ENCODE measurements at places on chromosomes 3 and 15.

DNA sequence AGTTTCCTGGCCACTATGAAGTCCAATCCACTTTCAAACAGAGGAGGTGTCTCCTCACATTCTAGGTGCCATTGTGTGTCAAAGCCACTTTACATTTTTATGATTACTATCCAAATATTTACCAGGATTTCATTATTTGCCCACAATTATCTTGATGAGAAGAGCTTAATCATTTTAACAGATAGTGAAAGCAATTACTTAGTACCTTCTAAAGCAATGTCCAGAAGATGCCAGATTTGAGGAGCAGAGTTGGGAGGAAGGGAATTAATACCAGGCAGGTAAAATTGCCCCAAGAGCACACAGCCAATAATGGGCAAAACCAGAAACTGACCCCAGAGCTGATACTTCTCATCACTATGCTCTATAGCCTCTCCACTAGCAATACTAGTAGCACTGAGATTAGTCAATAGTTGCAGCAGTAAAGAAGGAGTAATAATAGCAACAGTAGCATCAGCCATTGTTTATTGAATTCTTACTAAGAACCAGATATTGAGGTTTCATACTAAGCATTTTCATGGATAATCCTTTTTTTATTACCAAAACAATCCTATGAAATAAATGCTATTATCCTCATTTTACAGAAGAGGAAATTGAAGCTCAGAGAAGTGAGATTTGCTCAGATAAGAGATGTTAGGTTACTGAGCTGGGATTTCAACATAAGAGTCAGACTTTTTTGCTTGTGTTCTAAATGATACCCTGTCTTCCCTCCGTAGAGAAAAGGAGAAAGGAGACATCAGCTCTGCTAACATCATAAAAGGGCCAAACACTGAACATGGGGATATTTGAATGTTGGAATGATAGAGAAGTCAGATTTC, 509.3 kb upstream of the CFAP20DC start:
- no peak for DNase-seq

DNA sequence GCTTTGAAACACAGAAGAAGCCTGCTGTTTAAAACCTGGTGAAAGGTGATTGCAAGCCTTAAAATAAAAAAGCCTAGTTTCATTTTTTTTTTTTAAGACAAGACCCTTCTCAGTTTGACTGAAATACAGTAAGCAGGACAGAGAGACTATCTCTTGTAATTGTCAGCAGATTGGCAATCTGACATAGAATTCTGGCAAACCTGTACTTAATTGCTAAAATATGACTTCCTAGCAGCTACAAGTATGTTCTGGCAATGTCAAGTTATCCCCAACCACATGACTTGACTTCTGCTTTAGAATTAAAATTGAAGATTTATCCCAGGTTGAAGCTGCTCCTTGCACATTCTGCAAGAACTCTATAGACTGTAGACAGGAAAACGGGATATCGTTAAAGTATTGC, 232.8 kb upstream of the NR2F2 start:
- DNase-seq = no peak

DNA sequence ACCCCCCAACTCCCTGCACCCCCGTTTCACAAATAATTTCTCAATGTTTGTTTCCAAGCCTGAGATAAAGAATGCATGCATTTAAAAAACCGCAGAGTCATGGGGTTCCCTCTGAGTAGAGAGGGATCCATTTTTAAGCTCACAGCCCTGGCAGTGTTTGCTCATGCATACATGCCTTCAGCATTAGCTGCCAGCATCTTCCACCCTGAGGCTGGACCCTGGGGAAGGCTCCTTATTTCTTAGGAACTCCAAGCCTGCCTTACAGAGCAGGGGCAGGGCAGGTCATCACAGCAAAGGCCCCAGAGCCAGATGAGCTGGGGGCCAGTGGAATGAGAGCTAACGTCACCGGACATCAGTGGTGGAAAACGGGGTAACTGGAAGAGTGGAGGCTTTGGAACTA, 31.3 kb downstream of the TLE3 start:
- DNase-seq = no peak

DNA sequence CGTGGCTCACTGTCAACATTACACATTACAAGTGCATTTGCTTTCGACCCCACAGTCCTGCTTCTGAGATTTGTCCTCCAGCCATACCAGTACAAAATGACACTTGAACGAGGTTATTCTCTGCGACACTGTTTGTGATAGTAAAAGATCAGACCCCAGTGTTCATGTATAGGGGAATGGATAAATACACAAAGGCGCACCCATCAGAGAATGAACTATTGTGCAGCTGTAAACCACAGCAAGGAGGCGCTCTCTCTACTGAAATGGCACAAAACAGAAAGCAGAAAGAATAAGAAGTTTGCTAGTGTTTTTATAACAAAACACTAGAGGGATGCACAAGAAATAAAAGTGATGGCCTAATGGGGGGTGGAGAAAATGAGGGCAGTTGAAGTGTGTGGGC, 4.9 kb upstream of the CHSY1 start:
- DNase-seq = no peak

- no peak for DNase-seq
These were observed 73.6 kb upstream of the MDFIC2 start for GRCh38 chr3:70386043-70386442.

DNA sequence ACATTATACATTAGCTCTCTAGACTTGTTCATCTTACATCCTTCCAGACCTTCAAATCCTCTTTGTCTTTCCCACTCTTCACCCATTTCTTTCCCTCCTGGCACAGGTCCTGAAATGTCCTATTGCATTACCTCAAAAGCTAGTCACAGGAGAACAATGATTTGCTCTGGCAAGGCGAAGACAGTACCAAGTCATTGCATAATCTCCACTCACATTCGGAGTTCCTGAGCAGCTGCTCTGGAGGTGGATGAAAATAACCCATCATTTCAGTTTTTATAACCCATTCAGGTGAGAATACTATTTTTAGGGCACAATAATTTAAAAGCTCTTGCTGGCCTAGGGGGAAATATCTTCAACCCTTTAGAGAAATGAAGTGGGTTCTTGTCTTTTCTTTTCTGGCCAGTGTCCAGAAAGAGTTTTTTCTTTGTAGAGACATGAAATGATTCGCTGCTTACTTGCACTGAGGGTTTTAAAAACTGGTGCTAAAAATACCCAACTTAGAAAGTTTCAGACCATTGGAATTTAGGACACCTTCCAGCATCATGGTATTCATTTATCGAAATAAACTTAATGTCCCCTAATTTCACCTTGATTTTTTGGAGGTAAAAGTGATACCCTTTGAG, 23.4 kb upstream of the DYNC1LI1 start:
- DNase-seq = no peak

DNA sequence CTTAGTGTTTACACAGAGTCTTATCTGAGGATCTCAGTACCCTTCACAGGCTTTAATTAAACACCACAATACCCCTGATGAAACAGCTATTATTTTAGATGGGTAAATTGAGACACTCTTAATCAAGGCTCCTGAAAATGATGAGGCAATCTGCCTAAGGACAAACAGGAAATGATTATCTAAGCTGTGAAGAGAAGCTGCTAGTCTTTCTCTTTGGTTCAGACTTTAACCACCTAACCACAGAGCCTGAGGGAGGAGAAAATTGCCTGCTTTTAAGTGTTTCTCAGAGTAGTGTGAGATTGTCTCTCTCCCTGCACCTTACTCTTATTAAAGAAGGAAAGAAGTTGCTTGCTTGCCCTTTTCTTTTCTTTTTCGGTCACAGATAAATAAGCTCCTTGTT, 364.3 kb upstream of the ADAMTS9 start:
- no peak for DNase-seq

- DNase-seq = no peak
These were observed 57.6 kb upstream of the AZI2 start for GRCh38 chr3:28406241-28406640.

- DNase-seq = no peak
These were observed 1.3 kb upstream of the CPA3 start for GRCh38 chr3:148863814-148864213.

- no peak for DNase-seq
These were observed 12.2 kb downstream of the ZIC1 start for GRCh38 chr3:147421184-147421912.

DNA sequence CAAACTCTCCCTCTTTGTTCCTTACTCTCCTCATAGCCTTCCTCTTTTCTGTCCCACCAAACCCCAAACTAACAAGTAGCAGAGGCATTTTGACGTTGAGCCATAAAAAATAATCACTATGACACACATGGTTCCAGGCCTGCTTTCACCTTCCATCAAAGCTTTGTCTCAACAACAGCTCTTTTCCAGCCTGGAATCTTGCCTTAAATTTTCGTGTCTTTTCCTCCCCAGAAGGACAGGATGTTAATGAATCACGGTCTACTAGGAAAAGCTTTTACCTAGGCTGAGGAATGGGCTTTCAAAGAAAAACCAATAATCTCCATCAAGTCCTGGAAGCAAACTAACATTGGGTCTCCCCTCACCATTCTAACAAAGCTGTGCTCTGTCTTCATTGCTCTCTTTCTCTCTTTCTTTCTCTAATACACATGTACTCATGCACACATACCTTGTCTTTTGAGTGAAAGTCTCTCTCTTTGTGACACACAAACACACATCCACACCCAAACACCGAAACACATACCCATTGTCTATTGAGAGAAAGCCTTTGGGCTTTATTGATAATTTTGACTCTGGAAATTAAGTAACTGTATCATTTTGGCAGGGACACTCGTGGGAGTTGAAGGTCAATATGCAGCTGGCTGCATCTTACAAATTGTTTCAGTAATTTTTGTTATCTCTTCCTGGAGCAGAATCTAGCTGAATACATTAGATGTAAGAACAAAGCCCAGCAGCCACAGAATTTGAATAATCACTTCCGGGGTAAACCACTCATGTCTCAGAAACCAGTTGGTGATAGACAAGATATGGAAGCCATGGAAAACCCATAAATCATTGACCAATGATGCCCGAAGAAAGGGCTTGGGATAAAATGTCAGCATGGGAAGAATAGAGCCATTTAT, 107.4 kb upstream of the SLC4A7 start:
- no peak for DNase-seq

- DNase-seq = no peak
These were observed 412.0 kb downstream of the CNTN4 start for GRCh38 chr3:2510591-2511145.

DNA sequence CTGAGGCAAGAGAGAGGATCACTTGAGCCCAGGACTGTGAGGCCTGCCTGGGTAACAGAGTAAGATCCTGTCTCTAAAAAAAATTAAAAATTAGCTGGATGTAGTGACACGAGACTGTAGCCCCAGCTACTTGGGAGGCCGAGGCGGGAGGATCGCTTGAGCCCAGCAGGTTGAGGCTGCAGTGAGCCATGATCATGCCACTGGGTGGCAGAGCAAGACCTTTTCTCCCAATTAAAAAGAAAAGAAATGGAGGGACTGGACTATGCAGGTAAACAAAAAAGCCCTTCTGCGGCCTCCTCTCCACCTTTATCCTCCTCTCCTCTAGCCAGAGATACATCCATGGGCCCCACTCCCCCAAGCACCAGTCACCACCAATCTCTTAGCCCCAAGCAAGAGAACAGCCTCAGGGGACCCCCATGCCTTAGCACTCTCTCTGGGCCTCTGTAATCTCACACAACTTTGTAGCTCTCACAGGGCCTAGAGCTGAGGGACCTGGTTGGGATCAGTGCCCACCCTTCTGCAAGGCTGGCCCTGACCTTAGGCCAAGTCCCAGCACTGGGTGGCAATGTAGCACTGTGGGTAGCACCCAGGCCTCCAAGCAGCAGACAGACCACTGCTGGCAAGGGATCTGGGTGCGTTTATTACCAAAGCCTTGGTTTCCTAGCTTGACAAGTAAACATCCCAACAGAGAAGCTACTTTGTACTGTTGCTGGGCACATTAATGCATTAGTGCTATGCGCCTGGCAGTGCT, 43.4 kb downstream of the FAM174B start:
- no peak for DNase-seq

- no peak for DNase-seq
These were observed 1.1 kb downstream of the RCCD1 start for GRCh38 chr15:90955624-90956273.

DNA sequence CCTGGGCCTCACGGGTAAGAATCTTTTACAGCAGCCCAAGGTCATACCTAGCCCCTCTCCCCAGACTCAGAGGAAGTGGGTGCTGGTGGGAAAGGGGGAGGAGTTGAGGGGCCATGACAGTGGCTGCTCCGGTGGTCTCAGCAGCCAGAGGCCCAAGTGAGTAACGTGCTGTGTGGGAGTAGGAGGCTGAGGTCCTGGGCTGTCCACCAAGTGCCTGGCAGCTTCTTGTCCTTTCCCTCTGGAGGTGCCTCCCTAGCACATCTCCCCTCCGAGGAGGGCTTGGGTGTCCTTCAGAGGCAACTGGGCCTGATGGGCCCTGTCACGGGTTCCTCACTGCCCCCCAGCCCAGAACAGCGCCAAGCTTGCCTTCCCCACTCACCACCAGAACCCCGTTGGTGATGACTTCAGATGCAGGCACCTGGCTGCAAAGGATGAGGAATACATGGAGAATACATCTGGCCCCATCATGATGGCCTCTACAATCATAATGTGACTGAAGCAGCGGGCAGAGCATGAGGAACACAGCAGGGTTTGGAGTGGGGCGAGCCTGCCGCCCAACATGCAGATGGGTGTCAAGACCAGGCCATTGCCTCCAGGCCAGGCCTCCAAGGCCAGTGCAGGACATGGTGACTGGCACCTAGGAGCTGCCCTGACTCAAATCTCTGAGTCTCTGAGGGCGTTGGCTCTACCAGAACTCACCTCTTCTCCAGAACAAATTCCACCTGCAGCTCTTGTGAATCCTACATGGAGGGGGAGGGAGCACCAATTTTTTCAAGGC, 3.3 kb downstream of the PLA2G4F start:
- DNase-seq = peak; percentile 81

DNA sequence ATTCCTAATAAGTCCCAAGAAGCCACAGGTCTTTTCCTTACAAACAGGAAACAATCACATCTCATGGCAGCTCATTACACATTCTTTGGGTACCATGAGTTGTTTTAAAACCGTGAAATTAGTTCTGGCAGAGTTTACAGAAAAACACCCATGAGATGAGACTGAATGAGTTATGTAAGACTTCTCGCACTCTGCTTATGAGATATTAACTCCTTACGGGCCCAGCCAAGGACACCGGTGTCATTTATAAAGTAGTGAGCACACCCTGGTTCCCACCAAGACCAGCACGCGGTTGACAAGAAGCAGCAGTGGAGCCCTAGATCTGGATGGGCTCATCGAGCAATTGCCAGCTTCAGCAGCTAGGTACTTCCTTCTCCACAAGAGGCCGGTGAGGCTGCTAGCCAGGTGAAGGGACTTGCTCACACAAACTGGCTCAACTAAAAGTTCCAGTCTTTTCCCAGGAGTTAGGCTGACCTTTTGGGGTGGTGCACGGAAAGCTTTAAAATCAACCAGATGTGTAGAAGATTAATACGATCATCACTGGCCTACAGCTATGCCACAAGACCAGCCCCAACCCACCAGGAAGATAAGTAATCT, 318.6 kb upstream of the ICE2 start:
- DNase-seq = no peak

Measured in lower leg skin (tissue), 4 donors.